Anterior cingulate cortex (tissue), 58 donors: ENCODE measurements at places on chromosomes 11 and 22.

GRCh38 chr11:121291896-121292494, 576 bp upstream of the SC5D start:
- DNase-seq, result no peak

GRCh38 chr11:107018219-107018901, at the start of gene GUCY1A2:
Gene GUCY1A2 (minus strand): TSS chr11:107018476. CDS start chr11:107018055, 421 bp downstream.
- DNase-seq, result peak; percentile 55

DNA sequence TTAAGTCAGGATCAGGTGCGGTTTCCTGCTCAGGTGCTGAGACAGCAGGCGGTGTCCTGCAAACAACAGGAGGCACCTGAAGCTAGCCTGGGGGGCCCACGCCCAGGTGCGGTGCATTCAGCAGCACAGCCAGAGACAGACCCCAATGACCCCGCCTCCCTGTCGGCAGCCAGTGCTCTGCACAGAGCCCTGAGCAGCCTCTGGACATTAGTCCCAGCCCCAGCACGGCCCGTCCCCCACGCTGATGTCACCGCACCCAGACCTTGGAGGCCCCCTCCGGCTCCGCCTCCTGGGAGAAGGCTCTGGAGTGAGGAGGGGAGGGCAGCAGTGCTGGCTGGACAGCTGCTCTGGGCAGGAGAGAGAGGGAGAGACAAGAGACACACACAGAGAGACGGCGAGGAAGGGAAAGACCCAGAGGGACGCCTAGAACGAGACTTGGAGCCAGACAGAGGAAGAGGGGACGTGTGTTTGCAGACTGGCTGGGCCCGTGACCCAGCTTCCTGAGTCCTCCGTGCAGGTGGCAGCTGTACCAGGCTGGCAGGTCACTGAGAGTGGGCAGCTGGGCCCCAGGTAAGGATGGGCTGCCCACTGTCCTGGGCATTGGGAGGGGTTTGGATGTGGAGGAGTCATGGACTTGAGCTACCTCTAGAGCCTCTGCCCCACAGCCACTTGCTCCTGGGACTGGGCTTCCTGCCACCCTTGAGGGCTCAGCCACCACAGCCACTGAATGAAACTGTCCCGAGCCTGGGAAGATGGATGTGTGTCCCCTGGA, at the start of gene MYO7A:
TSS of gene MYO7A (plus strand) at position 327 of the 772 bp plus-strand sequence. CDS start 2,389 bp downstream, outside the sequence.
- DNase-seq, result no peak

- no peak for DNase-seq
These were observed 34.9 kb downstream of the SBF1 start for GRCh38 chr22:50439871-50440331.

DNA sequence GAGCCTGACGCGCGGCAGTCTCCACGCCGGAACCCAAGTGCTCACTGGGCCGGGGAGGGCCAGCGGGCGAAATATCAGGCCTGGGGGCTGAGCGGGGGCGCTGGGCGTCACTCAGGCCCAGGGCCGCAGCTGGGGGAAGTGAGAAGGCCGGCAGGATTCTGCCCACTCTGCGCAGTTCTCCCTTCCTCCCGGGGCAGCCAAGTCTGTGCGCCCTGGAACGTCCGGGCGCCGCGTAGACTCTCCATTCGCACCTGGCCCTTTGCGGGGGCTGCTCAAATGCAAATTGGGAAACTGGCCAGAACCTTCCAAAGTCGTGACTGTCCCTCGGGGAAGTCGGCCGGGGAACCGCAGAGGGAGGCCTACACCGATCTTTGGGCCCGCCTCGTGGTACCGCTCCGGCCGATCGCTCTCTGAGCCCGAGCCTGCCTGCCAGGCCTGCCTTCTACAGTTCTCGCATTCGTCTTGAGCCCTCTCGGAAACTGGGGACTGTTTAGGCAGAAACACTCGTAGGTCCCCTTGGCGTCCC, 2.2 kb upstream of the SLC6A5 start:
- DNase-seq, result no peak

DNA sequence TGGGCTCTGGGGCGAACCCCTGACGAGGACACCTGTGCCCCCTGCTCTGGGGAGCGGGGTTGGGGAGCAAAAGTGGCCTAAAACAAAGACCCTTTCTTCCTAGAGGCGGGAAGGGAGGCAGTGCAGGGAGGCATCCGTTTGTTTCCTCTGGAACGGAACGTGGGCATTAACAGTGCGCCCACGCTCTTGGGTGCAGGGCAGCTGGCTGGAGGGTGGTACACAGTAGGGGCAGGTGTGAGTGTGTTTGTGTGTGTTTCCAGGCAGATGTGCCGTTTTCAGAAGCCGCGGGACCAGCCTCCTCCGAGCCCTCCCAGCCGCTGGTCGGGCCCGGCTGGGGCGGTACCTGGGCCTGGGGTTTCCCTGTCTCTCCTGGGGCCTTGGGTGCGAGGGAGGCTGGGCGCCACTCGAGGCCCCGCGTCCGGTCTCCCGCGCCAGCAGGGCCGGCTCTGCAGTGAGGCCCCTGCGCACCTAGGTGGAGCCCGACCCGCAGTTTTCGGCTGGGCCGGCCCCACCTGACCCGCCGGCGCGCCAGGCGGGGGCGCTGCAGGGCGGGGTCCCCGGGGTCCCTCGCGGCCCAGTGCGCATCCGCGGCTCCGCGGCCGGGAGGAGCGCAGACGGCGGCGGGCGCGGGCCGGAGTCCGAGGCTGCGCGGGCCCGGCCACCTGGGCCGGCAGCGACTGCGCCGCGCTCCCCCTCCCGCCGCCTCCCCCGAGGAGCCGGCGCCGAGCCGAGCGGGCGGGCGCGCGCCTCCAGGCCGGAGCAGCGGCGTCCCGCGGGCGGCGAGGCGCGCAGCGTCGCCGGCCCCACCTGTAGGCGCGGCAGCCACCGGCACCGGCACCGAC, 1252.7 kb downstream of the BRD1 start:
- peak; percentile 37 for DNase-seq

GRCh38 chr11:7572001-7572712, 58.4 kb downstream of the PPFIBP2 start:
- peak; percentile 57 for DNase-seq

- no peak for DNase-seq
These were observed 41.3 kb downstream of the CECR2 start for GRCh38 chr22:17410576-17410975.

GRCh38 chr22:44811141-44811540, 58.8 kb downstream of the ARHGAP8 start:
- no peak for DNase-seq

DNA sequence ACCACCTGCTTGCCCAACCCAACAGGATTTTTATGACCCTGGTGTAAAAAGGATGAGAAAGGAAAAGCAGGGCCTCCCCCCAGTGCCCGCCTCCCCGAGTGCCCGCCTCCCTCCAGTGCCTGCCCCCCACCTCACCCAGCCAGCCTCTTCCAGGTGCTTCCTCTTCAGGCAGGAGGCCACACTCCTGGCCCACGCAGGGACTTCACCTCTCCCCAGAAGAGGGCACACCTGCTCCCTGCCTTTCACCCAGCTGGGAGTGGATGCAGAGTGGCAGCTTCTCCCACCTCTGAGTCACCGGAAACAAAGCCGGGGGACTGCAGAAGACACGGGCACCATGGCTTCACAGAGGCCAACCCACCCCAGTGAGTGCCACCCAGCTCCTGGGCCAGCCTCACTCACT, 16.1 kb downstream of the CPT1A start:
- no peak for DNase-seq

- no peak for DNase-seq
These were observed 1.9 kb downstream of the TIRAP start for GRCh38 chr11:126284829-126285228.

DNA sequence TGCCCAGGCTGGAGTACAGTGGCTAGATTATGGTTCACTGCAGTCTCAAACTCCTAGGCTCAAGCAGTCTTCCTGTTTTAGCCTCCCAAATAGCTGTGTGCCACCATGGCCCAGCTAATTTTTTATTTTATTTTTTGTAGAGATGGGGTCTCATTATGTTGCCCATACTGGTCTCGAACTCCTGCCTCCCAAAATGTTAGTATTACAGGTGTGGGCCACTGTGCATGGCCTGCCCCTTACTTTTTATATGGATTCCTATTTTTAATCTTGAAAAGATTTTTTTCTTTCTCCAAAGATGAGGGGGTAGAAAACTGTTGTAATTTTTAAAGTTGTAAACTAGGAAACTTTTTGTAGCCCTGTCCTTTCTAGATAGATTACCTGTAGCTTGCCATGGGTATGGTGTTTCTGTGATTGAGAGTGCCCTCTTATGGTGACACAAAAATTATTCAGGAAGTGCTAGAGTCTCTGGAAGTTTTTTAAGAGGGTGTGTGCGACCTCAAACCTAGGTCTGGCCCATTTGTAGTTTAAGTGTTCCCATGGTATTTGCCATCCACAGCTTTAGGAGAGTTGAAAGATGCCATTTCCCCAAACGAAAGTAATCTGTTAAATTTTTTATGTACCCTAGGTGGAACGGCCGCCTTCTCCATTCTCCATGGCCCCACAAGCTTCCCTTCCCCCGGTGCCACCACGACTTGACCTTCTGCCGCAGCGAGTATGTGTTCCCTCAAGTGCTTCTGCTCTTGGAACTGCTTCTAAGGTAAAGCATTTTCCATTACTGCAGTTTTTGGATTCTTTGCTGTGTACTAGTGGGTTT, 32.4 kb downstream of the MCAM start:
- DNase-seq, result no peak

DNA sequence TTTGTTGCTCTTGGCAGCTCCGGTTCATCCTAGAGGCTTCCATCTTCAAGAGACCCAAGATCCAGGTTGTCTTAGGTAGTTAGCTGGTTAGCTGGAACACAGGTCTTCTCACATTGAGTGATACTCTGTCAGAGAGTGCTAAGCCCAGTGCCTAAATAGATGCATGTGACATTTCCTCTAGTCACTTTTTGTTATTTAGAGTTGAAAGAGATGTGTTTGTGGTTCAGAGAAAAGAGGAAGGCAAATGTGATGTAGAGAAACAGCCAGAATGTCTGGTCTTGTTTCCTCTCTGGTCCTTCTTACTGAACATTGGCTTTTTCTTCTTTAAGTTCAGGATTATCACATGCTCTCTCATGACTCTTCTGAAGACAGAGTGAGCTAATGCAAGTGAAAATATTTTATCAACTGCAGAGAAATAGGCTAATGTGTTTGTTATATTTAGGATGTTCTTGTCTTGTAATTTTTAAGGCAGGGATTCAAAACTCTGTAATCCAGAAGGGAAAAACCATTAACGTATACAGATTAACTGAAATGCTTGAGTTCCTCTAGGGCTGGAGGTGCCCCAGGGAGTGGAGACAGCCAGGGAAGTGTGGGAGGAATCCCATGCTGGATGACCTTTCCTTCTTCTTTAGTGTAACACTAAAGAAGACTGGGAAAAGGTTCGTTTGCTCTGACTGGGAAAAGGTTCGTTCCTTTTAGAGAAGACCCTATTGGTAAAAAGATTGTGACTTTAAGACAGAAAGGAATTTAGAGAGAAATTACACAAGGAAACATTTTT, 75.4 kb downstream of the SWAP70 start:
- no peak for DNase-seq

GRCh38 chr11:107017433-107018218, 650 bp downstream of the GUCY1A2 start:
- peak; percentile 49 for DNase-seq

GRCh38 chr11:70477176-70477575, 78.8 kb downstream of the CTTN start:
- DNase-seq, result no peak

- DNase-seq, result no peak
These were observed 92.3 kb upstream of the FGF3 start for GRCh38 chr11:69911310-69912160.

DNA sequence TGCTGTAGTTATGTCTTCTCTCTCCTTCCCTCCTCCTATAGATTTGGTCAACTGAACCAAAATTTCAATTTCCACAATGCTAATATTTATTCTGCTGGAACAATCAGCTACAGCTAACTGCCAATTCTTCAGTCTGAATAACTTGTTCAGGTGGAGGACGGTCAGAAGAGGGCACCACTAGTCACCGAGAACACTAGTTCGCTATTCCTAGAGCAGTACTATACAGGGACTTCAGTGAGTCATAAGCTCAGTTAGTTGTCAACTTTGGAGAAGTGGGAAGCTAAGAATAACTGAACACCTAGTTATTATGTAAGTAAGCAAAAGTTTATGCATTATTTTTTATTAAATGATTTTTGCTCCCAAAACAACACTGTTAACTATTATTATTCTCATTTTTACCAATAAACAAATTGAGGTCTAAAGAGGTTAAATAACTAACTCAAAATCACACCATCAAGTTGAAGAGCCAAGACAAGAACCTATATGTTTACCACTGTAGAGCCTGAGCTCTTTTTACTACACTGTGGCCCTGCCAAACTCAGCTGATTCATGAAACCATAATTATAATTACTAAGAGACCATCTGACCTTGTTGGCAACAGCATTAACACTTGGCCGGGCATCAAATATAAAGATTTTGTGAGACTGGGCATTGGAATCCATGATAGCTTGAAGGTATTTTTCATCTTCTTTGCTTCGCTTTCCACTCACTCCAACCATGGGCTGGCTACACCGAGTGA, 59.0 kb downstream of the CEP57 start:
- DNase-seq, result no peak

DNA sequence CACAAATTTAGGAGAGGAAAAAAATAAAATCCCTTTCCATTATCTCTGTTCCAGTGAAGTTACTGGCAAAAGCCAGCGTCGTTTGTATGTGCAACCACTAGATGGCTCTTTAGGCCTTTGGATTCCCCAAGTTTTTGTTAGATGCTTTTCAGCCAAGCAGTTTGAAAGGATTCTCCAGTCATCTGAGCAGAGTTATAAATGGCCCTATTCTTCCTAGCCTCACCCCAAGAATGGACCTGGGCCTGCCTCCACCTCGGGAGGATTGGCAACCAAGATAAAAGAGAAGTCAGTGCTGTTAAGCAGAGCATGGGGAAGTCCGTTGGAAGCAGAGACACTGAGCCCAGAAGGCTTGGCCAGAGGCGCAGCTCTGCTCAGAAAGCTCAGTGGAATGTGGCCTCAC, 15.4 kb downstream of the FAM181B start:
- DNase-seq, result peak; percentile 33

DNA sequence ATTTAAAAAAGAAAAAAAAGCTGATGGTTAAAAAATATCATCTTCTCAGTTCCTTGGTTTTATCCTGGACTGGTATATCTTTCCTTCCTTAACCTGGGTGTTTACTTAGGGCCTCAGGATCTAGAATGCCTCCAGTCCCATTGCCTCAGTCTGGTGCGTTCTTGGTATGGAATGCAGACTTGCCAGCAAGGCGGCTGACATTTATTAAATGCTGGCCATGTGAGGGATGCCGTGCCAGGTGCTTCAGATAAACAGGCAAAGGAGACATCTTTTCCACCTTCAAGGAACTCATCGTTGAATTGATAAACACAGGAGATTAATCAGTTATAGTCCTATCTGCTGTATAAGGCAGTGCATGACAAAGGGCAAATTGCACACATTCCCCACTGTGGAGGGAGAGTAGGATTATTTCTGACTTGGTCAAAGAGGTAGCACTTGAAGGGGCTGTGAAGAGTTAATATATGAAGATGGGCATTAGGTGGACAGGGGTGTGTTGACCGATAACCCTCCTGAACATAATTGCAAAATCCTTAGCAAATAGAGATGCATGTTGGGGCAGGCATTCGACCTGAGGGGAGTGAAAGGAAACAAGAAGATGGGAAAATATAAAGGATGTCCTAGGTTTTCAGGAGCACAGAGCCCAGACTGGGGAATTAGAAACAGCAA, 54.4 kb downstream of the ALX4 start:
- DNase-seq, result no peak
